Frontal cortex (tissue), 4 donors: ENCODE measurements at places on chromosomes 5 and 9.

DNA sequence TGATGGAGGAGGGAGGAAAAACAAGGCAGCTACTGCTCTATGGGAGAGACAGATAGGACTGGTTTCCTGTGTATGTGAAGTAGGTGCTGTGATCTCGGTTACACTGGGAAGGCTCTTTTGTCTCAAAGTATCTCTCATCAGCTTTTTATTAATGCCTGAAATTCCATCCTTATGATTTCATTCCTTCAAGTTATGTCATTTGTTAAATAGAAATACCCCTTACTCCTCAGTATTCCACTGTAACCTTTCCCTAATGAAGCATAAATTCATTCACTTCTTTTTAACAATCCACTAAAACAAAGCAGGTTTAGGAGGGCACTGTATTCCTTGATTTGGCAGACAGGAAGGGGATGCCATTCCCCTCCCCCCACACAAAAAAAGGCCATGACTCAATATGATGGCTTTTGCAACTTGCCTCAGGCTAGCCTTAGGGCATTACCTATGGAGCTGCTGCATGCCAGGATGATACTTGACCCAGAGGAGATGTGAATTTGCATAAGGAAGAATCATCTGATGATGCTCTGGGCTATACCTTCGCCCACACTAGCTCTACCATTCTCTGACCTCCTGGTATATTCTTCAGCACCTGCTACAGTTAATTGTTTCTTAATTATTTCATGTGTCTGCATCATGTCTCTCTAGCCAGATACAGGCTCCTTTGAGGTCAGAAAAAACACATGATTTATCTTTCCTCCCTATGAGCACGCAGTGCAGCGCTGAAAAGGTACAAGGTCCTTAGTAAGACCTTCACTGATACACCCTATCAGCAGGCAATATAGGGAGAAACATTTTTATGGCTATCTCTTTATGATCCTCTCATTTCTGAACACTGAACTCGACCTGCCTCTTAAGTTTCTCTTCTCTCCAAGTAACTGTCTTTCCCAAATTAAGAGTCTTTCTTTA is 26.3 kb downstream of the NR3C1 start:
- no peak for DNase-seq

- no peak for DNase-seq
Measured at GRCh38 chr5:90549729-90550275, 8.8 kb upstream of the ADGRV1 start.

DNA sequence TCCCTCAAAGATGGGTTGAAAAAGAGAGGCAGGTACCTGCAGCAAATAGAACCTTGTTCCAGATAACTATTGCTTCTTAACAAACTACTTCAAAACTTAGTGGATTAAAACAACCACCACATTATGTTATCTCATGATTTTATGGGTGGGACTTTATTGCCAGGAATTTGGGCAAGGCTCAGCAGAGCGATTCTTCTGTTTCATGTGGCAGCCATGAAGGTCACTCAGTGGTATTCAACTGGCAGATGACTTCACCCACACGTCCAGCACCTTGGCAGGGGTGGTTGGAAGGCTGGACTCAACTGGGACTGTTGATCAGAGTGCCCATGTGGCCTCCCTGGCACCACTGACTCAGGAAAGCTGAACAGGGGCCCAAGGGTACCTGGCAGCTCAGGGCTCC is 112.0 kb downstream of the HSD17B3 start:
- no peak for DNase-seq

DNA sequence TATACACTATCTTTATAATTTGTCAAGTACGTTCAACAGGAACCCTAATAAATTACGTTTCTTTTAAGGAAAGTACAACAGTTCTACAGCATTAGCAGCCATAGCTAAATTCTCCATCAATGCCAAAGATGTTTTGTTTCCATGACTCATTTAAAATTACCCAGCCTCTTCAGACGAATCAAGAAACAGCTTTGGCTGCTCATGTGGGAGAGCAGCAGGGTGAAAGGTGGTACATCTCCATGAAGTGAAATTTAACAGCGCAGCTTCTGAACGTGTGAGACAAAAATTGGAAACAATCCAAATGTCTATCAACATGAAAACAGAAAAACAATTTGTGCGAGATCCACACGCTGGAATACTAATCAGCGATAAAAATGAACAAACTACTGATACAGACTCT is 327.3 kb upstream of the CDH6 start:
- DNase-seq = no peak

- no peak for DNase-seq
Measured at GRCh38 chr5:123875561-123876275, 363.7 kb downstream of the CSNK1G3 start.

GRCh38 chr9:726005-726404 is 115.5 kb upstream of the DMRT1 start:
- no peak for DNase-seq
